ENCODE measurements at places on chromosomes 16 and 17.
A peak's percentile ranks its signal among the peaks of the same experiment; 100 is the strongest.

GRCh38 chr17:80529104-80529903 is 15.3 kb upstream of the RPTOR start:
- DNase-seq: no peak

GRCh38 chr16:73027685-73028111 is 20.2 kb downstream of the ZFHX3 start:
- no peak for DNase-seq

DNA sequence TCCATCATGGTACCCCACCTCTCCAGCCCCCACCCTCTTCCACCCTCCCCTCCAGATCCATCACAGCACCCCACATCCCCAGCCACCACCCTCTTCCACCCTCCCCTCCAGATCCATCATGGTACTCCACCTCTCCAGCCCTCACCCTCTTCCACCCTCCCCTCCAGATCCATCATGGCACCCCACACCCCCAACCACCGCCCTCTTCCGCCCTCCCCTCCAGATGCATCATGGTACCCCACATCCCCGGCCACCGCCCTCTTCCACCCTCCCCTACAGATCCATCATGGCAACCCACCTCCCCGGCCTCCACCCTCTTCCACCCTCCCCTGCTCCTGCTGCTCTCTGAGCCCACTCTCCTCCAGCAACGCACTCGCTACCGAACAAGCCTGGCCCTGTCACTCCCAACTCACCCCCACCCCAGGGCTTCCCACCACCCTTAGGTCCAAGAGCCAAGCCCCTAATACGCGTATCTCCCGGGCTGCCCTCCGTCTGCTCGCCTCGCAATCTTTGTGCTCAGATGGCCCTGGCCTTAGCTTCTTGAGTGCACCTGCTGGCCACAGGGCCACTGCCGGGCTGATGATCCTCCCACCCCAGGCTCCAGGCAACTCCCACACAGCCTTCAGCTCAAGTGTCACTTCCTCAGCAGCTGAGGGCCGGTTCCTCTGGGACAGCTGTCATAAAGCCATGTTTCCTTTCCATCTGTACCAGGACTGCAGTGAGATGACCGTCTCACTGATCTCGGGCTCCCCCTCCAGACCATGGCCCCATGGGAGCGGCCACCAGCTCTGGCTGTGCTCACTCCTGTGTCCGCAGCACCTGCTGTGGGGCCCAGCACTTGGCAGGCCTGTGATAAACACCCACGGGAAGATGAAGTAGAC is 25.5 kb downstream of the KDM8 start:
- DNase-seq: no peak

DNA sequence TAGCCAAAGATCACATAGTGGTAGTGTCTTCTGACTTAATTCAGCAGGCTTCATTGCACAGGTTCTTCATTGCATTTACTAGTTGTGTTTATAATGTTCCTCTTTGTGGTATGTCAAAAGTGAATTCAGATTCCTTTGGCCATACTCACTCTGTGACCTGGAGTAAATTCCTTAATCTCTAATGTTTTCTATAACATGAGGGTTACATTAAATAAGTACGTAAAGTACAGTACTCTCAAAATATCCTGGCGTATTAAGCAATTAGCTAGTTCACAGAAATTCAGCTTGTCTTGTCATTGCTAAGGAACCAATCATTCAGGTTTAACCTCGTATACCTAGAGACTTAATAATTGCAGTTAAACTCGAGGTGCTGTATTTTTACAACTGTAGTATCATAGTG is 4.2 kb downstream of the RPS6KB1 start:
- DNase-seq: no peak

GRCh38 chr17:37772982-37773381 is 28.1 kb upstream of the HNF1B start:
- no peak for DNase-seq

DNA sequence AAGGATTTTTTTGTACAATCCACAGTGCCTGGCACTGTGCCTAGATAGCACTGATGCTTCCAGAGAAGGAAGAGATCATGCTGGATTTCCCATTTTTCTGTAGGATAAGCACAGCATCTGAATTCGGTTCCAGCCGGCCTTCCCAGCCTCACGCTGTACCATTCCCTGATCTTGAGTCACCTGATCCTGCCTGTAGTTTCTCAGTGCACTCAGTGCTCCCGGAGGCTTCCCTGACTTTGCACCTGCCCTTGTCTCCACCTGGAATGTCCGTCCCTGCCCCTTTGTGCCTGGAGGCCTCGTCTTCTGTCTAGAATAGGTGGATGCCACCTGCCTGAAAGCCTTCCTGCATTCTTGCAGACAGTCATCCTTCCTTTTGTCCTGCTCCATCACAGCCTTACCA is 179.9 kb downstream of the CCDC182 start:
- no peak for DNase-seq

GRCh38 chr17:44673893-44674292 is 15.7 kb downstream of the CCDC43 start:
- no peak for DNase-seq

DNA sequence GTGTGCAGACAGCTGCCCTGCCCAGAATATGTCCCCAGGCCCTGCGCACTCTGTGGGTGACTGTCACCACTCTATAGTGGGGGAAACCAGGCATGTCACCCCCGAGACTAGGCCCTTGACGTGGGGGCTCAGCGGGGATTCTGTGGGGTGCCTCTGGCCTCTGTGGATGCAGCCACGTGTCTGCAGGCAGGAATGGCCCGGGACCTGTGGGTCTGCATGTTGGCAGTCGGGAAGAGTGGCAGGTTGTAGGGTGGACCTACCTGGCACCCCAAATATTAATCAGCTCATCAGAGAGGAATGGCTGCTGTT is 954 bp downstream of the IL32 start:
- DNase-seq: no peak

DNA sequence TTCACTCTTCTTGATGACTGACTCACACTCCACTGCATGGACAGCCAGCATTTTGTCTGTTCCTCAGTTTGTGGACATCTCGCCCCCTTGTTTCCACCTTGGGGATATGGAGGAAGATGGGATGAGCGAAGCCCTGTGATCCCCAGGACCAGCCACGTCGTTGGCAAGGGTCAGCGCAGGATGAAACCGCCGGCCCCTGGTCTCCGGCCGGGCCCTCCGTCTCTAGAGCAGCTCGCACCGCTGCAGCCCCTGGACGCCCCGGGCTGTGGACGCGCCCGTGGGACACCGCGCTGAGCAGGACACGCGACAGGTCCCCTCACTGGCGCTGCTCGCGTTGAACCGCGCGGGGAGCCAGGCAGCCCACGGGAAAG is 604 bp upstream of the ZC3H18 start:
- peak; percentile 34 for DNase-seq

GRCh38 chr17:75152922-75153779 is 1.2 kb downstream of the JPT1 start:
- peak; percentile 77 for DNase-seq

- DNase-seq: no peak
Measured at GRCh38 chr17:55436224-55437158, 14.9 kb upstream of the MMD start.

GRCh38 chr17:47649972-47650524 is 329 bp downstream of the KPNB1 start:
- peak; percentile 59 for DNase-seq

GRCh38 chr17:17815062-17815406 is 21.8 kb downstream of the SREBF1 start:
- no peak for DNase-seq

GRCh38 chr16:89034573-89034961 is 57.6 kb upstream of the CBFA2T3 start:
- DNase-seq: no peak

DNA sequence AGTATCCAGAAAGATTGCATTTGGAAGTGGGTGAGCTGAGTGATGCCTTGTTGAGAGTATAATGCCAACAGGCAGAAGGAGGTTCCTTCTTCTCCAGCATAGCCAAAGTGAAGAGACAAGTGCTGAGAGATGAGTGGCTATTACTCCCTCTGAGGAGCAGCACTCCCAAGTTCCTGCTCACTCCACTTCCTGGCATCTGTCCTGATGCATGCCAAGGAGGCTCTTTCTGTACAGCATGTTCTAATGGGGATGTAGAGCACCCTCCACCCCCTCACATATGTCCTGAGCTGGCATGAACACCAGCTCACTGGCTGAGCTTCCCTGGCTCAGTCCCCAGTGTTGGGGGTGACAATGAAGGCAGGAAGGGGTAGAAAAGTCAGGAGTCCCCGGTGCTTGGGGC is 44.2 kb upstream of the DNAH9 start:
- no peak for DNase-seq

- DNase-seq: no peak
Measured at GRCh38 chr16:84739349-84740124, 39.7 kb downstream of the USP10 start.

GRCh38 chr17:41619036-41619926 is 5.1 kb downstream of the KRT17 start:
- no peak for DNase-seq

GRCh38 chr17:68849673-68850610 is 105.2 kb downstream of the ABCA8 start:
- DNase-seq: no peak

GRCh38 chr17:35432176-35433074 is at the start of gene SLFN12:
TSS of gene SLFN12 (minus strand) at chr17:35432500. CDS start at chr17:35423028, 9,472 bp downstream.
- DNase-seq: peak; percentile 94

GRCh38 chr16:81106826-81107503 is 10.8 kb upstream of the GCSH start:
- DNase-seq: no peak

- no peak for DNase-seq
Measured at GRCh38 chr16:50025537-50025931, 509 bp downstream of the CNEP1R1 start.

DNA sequence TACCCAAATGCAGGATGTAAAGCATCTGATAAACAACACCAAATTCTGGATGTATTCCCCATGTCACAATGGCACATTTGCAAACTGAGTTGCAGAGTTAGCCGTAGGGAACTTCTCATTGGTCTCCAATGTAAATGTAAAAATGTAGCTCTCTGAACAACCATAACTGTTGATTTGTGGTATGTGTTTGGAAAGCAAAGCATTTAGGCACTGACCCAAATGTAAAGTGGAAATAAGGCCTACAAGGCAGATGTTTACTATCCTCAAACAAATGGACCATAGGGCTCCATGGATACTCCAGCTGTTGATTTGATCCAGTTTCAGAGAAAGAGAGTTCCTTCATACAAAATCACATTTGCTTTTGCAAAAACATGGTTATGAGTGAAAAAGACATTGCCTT is 223.0 kb upstream of the ELAC2 start:
- no peak for DNase-seq

DNA sequence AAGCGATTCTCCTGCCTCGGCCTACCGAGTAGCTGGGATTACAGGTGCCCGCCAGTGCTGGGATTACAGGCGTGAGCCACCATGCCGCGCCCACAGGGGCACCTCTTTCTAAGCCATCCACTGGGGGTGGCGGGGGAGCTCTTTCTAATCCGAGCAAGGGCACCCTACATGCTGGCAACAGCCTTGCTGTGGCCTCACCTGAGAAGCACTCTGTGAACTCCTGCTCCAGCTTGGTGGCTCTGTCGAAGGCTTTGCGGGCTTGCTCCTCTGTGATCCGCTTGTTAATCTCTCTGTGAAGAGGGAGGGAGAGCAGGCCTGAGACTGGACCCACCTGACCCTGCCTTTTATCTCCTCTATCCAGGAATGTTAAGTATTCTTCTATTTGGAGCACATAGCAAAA is 11.9 kb upstream of the ASGR1 start:
- DNase-seq: no peak

DNA sequence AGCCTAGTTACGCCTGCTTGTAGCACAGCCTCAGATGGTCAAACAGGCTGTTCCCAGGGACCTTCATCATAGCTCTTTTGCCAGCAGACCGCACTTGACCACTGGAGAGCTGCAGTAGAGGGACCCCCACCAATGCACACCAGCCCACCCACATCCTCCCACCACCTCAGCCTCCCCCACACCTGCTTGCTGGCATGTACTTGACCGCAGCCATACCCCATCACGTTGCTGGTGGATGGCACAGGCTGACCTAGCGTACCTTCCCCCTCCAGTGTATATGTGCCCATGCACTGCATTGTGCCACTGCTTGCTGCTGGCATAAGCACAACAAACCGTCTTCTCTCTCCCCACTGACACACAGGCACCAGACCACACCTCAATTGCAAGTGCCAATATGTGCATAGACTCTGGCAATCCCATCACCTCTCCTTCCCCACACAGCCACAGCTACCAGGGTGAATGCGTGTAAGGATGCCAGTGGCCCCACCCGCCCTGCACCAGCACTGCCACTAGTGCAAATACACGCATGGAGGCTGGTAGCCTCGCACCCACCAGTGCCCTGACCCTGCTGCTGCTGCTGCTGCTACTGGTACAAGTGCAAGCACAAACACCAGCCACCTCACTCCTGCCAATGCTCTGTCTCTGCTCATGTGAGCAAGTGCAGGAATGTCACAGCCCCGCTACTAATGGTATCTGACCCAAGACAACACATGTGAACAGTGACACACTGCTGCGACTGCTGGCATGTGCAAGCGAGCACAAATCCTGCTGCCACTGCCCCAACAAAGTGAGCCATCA is 1377.6 kb downstream of the CDH11 start:
- no peak for DNase-seq

DNA sequence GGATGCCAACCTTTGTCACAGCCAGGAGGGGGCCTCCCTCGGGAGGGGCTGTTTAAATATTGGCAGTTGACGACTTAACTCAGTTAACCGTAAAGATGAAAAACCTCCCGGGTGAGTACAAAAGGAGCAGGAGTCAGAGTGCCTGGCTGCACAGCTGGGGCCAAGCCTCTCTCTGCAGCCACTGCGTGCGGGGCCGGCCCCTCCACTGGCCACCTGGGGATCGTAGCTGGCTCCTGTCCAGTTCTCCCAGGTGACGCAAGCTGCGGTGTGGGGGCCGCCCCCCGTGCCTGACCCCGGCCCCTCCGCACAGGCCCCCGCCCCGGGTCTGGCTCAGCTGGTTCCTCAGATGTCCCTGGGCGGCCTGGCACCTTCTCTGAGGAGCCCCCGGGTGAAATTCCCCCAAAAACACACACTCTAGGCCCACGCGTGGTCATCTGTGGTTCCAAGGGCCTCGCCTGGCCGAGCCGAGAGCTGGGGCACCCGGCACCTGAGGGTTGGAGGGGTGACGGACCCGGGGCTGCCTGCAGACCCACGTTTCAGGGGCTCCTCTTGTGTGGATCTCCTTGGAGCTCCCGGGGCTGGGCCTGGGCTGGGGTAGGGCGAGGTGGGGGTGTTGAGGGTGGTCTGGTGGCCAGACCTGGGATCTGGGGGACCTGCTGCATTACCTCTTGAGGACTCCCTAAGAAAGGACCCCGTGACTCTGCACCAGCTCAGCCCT is 7.4 kb upstream of the CACNA1H start:
- DNase-seq: no peak

DNA sequence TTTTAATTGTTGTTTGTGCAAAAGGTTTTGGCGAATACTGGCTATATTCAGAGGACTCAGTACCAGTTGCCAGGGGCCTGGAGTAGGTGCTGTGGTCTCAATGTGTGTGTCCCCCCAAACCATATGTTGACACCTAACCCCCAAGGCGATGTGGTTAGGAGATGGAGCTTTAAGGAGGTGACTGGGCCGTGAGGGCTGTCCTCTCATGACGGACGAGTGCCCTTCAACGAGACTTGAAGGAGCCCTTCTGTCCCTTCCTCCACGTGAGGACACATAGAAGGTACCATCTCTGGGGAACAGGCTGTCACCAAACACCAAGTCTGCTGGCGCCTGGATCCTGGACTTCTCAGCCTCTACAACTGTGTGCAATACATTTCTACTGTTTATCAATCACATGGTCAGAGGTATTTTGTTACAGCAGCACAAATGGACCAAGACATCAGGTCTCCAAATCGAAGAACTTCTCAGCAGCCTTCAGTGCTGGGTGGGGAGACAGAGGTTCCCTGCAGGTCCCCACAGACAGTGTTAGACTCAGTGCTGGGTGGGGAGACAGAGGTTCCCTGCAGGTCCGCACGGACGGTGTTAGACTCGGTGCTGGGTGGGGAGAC is 24.8 kb upstream of the METRNL start:
- no peak for DNase-seq
